Activated T-cell treated with anti-CD3 and anti-CD28 coated beads, Interleukin-2, amount 50 U/mL, for 48 hours (primary cell): ENCODE measurements at places on chromosomes 2 and 18.

GRCh38 chr18:42514512-42514911 lies 559.5 kb downstream of the PIK3C3 start:
- no peak for DNase-seq

DNA sequence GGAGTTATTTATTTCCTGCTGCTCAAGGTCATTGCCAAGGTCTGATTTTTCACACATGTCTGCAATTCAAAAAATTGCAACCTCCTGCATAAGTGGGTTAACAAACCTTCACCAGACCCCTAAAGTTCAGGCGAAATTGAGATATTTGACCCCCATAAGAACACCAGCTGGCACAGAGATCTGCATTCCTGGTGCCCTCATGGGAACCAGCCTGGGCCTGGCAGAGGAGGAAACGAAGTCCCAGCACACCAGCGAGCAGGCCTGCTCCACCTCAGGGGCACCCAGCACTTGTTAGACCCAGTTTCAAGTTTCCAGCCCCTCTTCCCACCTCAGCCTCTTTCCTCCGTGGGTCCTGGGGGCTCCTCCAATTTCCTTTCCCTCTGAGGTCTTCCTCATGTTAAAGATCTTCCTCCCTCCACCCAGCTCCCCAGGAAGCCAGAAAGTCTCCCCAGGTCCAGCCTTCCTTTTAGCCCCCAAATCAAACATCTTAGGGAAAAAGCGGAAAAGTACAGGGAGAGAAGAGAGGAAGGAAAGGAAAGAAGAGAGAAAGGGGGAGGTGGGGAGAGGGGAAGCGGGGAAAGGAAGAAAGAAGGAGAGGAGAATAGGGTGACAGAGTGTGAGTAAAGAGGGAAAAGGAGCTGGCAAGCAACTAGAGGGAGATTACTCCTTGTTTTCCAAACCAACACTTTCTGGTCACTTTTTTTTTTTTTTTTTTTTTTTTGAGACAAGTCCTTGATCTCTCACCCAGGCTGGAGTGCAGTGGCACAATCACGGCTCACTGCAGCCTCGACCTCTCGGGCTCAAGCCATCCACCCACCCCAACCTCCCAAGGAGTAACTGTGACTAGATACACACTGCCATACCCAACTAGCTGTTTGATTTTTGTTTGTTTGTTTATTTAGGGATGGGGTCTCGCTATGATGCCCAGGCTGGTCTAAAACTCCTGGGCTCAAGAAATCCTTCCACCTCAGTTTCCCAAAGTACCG lies 3.9 kb upstream of the C2orf72 start:
- DNase-seq: no peak

DNA sequence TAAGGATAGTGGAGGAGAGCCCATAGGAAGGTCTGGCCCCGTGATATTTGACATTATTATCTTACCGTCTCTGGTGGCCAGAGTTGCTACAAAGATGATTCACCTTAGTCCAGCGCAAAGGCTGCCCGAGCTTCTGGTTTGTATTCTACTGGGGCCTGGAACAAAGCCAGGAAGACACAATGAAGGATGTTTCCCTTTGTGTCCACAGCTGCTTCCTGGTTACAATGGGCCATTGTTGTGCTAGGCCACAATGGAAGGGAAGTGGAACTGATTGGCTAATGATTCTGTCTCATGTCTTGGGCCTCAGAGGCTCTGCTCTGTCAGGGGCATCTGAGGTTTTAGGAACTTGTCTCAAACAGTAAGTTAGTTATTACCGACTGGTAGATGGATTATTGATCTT lies 132.2 kb downstream of the TDRD15 start:
- DNase-seq: no peak

DNA sequence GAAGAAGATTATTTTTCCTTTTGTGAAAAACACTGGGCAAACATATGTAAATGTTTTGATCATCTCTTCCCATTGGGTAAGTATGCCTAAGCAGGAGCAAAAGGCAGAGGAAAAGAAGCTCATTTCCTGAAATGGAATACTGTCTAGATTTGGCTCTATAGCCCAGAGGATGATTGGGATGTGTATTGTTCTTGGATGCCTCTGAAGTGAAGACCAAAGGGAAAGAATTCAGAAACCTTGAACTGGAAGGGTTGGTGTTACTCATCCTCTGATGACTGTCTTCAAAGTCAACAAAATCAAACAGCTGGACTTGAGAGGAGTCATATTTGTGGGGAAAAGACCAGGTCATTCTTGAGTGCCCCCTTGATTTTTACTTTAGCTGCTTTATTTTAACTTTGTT lies 112.6 kb upstream of the NT5C1B start:
- DNase-seq: no peak

- DNase-seq: peak; percentile 35
Measured at GRCh38 chr2:9336241-9336575, 87.1 kb downstream of the ITGB1BP1 start.
